ENCODE measurements at places on chromosomes 2 and 18.

- no peak for DNase-seq
- no peaks in the 10 kb centered on the region for H3K36me3 ChIP-seq
- H3K27ac ChIP-seq = no peak overlapping the region
- H3K4me3 ChIP-seq = no peak overlapping the region
- no peaks in the 10 kb centered on the region for H3K4me1 ChIP-seq
These were observed 63.5 kb upstream of the TAF1B start for GRCh38 chr2:9779596-9780264.

GRCh38 chr2:74618410-74619083, 29.6 kb downstream of the M1AP start:
- no peaks in the 10 kb centered on the region for H3K4me1 ChIP-seq
- H3K4me3 ChIP-seq = no peak overlapping the region
- no peaks in the 10 kb centered on the region for H3K36me3 ChIP-seq
- peaks cover 42% of the 10 kb centered on the region for H3K27me3 ChIP-seq

GRCh38 chr18:21289827-21290226, 47.8 kb downstream of the GREB1L start:
- no peak overlapping the region for H3K4me3 ChIP-seq
- no peak for DNase-seq
- no peak overlapping the region for H3K27ac ChIP-seq
- H3K27me3 ChIP-seq = no peaks in the 10 kb centered on the region
- no peaks in the 10 kb centered on the region for H3K36me3 ChIP-seq

DNA sequence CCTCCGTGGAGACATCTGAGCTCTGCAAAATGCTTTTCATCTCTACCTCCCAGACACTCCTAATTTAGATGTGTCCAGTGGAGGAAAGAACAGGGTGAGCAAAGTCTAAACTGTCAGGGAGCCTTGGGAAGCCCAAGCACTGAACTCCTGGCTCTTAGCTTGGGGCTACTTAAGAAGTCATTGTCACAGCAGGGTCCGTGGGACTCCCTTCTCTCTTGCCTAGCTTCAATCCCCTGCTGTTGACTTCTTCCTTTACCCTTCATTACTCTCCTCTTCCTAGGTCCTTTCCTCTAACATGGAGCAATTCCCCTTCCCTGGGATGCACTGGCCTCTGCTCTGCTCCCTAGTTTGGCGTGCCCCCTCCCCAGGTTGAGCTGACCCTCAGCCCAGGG, 3.4 kb downstream of the OSR1 start:
- no peak for DNase-seq
- H3K36me3 ChIP-seq = peaks cover 13% of the 10 kb centered on the region
- H3K27ac ChIP-seq = no peak overlapping the region
- H3K27me3 ChIP-seq = no peaks in the 10 kb centered on the region
- H3K4me3 ChIP-seq = no peak overlapping the region

- H3K4me1 ChIP-seq = peaks cover 3% of the 10 kb centered on the region
- H3K27me3 ChIP-seq = no peaks in the 10 kb centered on the region
These were observed 77.4 kb downstream of the DYSF start for GRCh38 chr2:71530641-71531332.

- no peaks in the 10 kb centered on the region for H3K4me1 ChIP-seq
- H3K27me3 ChIP-seq = no peaks in the 10 kb centered on the region
- DNase-seq = no peak
- H3K36me3 ChIP-seq = no peaks in the 10 kb centered on the region
These were observed 31.4 kb downstream of the CAPN13 start for GRCh38 chr2:30775833-30776232.

GRCh38 chr18:13126966-13127598, 91.5 kb upstream of the LDLRAD4 start:
- H3K4me1 ChIP-seq = no peaks in the 10 kb centered on the region
- H3K36me3 ChIP-seq = peaks cover 33% of the 10 kb centered on the region
- H3K27ac ChIP-seq = no peak overlapping the region
- H3K4me3 ChIP-seq = no peak overlapping the region
- no peaks in the 10 kb centered on the region for H3K27me3 ChIP-seq

GRCh38 chr2:86393521-86394491, 47.4 kb upstream of the KDM3A start:
- H3K27me3 ChIP-seq = peaks cover 13% of the 10 kb centered on the region
- H3K36me3 ChIP-seq = no peaks in the 10 kb centered on the region
- H3K4me3 ChIP-seq = no peak overlapping the region
- no peak for DNase-seq
- H3K4me1 ChIP-seq = peaks cover 1% of the 10 kb centered on the region
- no peak overlapping the region for H3K27ac ChIP-seq

- no peaks in the 10 kb centered on the region for H3K27me3 ChIP-seq
- H3K36me3 ChIP-seq = no peaks in the 10 kb centered on the region
- peak overlapping the region; percentile 7 for H3K27ac ChIP-seq
- peak; percentile 57 for DNase-seq
- H3K4me1 ChIP-seq = no peaks in the 10 kb centered on the region
- H3K4me3 ChIP-seq = peak overlapping the region; percentile 90
These were observed 1.1 kb downstream of the AFTPH start for GRCh38 chr2:64525317-64525613.

DNA sequence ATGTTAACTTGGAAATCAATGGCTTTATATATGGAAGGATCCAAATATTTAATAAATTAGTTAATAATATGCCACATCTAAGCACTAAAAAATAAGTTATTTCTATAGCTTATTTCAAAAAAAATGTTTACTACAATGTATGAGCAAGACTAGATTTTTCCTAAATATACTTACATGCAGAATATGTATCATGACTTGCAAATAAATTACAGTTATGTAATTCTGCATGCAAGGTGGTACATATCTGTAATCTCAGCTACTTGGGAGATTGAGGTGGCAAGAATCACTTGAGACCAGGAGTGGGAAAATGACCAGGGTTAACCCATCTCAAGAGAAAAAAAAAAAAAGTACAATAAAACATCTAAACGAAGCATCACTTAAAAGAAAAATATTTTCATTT, 11.6 kb downstream of the PUM2 start:
- no peak overlapping the region for H3K27ac ChIP-seq
- peaks cover 16% of the 10 kb centered on the region for H3K4me1 ChIP-seq
- H3K27me3 ChIP-seq = no peaks in the 10 kb centered on the region
- no peaks in the 10 kb centered on the region for H3K36me3 ChIP-seq
- no peak overlapping the region for H3K4me3 ChIP-seq

DNA sequence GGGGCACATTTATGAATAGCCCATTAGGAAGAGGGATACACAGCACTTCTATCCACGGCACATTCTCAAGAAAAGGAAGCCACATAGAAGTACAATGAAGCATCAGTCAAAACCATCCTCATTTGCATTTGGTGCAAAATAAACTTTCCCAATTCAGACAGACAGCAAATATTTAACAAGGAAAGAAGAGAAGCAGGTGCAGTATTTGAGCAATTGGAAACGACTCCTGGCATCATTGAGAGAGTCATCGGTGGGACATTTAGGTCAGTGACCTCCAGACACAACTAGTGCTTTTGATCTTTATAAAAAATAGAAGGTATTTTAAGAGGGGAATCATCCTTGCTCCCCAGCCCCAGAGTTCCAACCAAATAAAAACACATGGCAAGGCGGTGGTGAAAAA, 118.0 kb downstream of the MREG start:
- no peaks in the 10 kb centered on the region for H3K36me3 ChIP-seq
- H3K27me3 ChIP-seq = no peaks in the 10 kb centered on the region
- H3K4me3 ChIP-seq = no peak overlapping the region
- no peaks in the 10 kb centered on the region for H3K4me1 ChIP-seq
- DNase-seq = no peak
- H3K27ac ChIP-seq = no peak overlapping the region

DNA sequence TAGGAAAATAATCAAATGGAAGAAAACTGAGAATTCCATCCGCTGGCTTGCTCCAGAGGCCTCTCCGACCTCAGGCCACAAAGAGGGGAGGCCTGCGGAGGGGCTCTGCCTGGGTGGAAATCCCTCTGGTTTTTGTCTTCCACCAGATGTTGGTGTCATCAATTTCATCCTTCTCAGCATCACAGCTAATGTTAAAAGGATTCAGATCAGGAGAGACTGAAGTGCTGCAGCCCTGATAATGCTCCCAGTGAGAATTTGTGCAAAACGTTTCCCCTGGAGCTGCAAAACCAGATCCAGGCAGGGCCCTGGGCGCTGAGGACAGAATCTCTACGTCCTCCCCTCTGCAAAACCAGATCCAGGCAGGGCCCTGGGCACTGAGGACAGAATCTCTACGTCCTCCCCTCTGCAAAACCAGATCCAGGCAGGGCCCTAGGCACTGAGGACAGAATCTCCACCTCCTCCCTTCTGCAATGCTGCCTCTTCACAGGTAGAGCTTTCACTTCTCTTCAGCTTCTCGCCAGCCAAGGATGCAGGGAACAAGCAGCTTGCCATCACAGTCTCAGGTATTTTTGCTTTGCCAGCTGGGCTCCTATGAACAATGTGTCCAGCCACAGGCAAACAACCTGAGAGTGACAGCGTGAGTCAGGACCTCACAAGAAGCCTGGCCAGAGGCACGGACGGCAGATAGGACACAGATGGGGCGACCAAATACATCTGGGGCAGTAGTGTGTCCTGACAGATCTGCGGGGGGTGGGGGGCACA, 81.2 kb downstream of the TMEM18 start:
- no peaks in the 10 kb centered on the region for H3K27me3 ChIP-seq
- H3K36me3 ChIP-seq = no peaks in the 10 kb centered on the region
- no peaks in the 10 kb centered on the region for H3K4me1 ChIP-seq

DNA sequence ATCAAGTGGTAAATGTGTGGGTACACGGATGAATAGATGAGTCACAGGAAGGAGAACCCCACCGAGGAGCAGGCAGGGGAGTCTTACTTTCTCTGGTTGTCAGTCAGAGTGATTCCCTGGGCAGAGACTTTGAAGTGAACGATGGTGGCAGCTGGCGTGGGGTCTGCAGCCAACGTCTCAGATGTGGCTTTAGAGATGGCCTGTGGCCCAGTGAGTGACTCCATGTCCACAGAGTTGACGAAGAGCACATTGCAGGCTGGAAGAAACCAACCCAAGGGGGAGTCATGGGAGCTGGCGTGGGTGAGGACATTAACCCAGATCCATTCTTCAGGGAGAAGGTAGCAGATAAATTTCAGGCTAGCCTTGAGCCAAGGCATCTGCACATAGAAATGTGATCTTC, 193.1 kb downstream of the TNS1 start:
- peak overlapping the region; percentile 4 for H3K4me3 ChIP-seq
- no peaks in the 10 kb centered on the region for H3K27me3 ChIP-seq
- H3K36me3 ChIP-seq = peaks cover 79% of the 10 kb centered on the region
- peaks cover 3% of the 10 kb centered on the region for H3K4me1 ChIP-seq
- H3K27ac ChIP-seq = no peak overlapping the region

DNA sequence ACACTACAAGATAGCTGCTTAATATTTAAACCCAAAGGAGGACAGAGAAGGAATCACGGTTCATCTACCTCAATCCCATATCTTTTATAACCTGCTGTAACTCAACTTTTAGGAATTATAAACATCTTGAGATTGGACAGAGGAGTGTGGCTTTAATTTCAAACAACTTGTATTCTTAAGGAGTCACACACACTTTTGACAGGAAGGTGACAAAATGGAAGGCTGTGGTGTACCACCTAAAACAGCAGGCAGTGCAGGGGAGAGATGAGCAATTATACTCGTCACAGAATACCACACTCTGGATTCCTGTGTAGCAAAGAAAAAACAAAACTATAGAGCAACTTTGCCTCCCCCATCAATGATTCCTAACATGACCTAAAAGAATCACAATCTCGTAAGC, 194.8 kb downstream of the ZEB2 start:
- H3K36me3 ChIP-seq = no peaks in the 10 kb centered on the region
- DNase-seq = no peak
- no peaks in the 10 kb centered on the region for H3K27me3 ChIP-seq
- H3K4me1 ChIP-seq = peaks cover 7% of the 10 kb centered on the region
- no peak overlapping the region for H3K4me3 ChIP-seq
- peak overlapping the region; percentile 88 for H3K27ac ChIP-seq

GRCh38 chr2:147760984-147761383, 83.8 kb upstream of the ACVR2A start:
- H3K4me3 ChIP-seq = no peak overlapping the region
- no peaks in the 10 kb centered on the region for H3K4me1 ChIP-seq
- no peaks in the 10 kb centered on the region for H3K27me3 ChIP-seq
- H3K27ac ChIP-seq = no peak overlapping the region
- no peaks in the 10 kb centered on the region for H3K36me3 ChIP-seq
- DNase-seq = no peak

GRCh38 chr2:138536302-138536701, 34.7 kb downstream of the SPOPL start:
- DNase-seq = no peak
- no peak overlapping the region for H3K27ac ChIP-seq
- no peak overlapping the region for H3K4me3 ChIP-seq
- peaks cover 2% of the 10 kb centered on the region for H3K4me1 ChIP-seq

GRCh38 chr2:41137031-41137430, 685.1 kb upstream of the SLC8A1 start:
- no peak overlapping the region for H3K4me3 ChIP-seq
- no peak overlapping the region for H3K27ac ChIP-seq
- DNase-seq = peak; percentile 16
- H3K36me3 ChIP-seq = no peaks in the 10 kb centered on the region
- no peaks in the 10 kb centered on the region for H3K27me3 ChIP-seq

DNA sequence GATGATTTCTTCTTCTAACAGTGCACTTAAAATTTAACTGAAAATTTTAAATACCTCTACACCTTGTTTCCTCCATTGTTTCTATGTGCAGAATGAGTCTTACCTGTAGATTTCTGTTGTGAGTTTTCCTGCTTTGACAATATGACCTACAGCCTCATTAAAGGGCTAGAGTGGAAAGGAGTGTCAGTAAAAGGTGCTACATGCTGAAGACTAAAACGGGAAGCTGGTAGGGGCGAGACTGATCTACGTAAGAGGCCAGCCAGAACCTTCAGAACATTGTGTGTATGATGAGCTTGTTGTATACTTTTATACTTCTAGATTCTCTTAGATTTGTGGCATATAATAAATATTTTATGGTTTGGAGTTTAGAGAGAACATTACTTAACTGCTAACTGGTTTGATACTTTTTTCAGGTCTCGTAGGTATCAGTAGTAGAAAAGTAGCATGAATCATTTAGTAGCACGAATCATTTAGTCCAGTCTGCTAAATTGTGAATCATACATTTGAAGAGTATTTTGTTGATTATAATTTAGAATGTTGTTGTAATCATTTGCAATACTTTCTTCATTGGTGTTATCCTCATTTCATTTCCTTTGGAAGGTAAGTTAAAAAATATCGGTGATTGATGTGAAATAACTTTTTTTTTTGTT, 14.3 kb downstream of the INSIG2 start:
- H3K27me3 ChIP-seq = no peaks in the 10 kb centered on the region
- H3K4me3 ChIP-seq = no peak overlapping the region
- H3K27ac ChIP-seq = no peak overlapping the region
- peaks cover 74% of the 10 kb centered on the region for H3K36me3 ChIP-seq
- no peaks in the 10 kb centered on the region for H3K4me1 ChIP-seq
- no peak for DNase-seq

DNA sequence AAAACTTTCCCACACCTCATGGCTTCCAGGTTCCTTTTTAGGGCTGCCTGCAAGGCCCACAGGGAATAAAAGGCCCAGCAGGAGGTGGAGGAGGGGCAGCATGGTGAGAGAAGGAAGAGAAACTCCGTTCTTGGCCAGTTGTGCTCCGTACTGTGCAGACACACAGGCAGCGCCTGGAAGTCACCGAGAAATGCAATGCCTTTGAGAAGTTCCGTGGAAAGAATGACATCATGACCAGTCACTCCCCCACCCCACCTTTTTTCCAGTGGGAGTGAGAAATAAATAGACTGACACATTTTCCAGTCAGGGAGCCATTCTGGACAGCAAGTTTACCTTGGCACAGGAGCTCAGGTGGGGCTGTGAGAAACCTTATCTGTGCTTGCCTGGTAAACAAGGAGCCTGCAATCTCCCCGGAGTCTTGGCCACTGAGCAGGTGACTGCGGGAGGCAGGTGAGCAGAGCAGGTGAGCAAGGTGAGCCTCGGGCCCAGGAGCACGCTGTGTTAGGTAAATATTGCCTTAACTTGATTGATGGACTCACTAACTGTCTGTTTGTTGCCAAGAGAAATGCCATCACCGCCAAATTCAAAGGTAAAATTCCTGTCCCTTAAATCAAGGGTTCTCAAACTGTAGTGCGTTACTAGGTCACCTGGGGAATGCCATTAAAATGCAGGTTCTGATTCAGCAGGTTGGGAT, 13.5 kb upstream of the LBH start:
- H3K27ac ChIP-seq = no peak overlapping the region
- H3K27me3 ChIP-seq = peaks cover 41% of the 10 kb centered on the region
